ENCODE measurements at places on chromosomes 3 and 15. TPM values are rescaled to one million over a fixed set of nuclear protein-coding genes. Genes with fewer than 3 reads are reported as not detected.

GRCh38 chr3:72652395-72652794 is 195.8 kb downstream of the SHQ1 start:
- DNase-seq, result no peak

DNA sequence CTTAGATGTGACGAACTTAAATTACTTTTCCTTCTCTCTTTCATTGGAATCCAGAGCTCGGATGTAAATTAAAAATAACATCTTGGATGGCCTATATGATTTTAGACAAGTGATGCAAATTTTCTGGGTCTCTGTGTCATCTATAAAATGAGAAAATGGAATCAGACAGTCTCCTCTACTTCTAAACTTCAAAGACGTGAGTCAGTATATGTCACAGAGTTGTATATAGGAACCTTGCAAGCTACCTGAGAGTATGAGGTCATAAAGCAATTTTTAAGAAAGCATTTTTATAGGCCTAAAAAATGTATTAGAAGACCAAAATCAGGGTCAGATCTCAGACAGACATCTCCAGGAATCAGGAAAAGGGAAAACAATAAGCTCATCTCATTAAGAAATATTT is 128.3 kb downstream of the TBL1XR1 start:
- DNase-seq, result no peak

- no peak for DNase-seq
These were observed 103.1 kb downstream of the TLE3 start for GRCh38 chr15:69994429-69995205.

GRCh38 chr3:481680-482079 is 285.1 kb downstream of the CHL1 start:
- no peak for DNase-seq

- no peak for DNase-seq
These were observed 19.7 kb upstream of the CCDC174 start for GRCh38 chr3:14631687-14632441.

C3orf52 gene
- 10.3 TPM for total RNA-seq

NGRN gene
- 88.5 TPM for total RNA-seq

TGFBR2 gene
- 9.6 TPM for total RNA-seq

CCDC80 gene
- 5.2 TPM for total RNA-seq

ISLR gene
- total RNA-seq, result 0.50 TPM

IQCF5 gene
- total RNA-seq, result not detected

CELSR3 gene
- 27.9 TPM for total RNA-seq

All from WTC11 (cell line).